ENCODE measurements at places on chromosomes 3 and 15.

GRCh38 chr3:151232991-151233390, 30.0 kb upstream of the GPR171 start:
- no peak for DNase-seq

- DNase-seq = no peak
Measured at GRCh38 chr3:130758624-130759369, 12.2 kb upstream of the PIK3R4 start.

DNA sequence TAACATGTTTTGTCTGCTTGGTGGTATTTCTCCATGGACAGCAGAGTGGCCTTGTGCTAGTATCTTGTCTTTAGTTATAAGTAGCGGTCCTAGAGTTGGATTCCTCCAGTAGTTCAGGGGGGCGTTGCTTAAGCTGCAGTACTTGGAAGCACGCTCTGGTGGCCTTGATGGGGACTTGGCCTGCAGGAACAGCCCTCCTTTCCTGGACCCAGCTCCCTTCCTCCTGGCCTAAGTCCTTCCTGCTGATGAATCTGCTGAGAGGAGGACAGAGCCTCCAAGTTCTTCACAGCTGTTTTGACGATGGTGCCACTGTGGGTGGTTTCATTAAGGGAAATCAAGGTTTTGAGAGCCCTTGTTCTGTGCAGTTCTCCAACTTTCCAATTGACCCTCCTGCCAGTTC, 38.6 kb upstream of the SEC22A start:
- no peak for DNase-seq

DNA sequence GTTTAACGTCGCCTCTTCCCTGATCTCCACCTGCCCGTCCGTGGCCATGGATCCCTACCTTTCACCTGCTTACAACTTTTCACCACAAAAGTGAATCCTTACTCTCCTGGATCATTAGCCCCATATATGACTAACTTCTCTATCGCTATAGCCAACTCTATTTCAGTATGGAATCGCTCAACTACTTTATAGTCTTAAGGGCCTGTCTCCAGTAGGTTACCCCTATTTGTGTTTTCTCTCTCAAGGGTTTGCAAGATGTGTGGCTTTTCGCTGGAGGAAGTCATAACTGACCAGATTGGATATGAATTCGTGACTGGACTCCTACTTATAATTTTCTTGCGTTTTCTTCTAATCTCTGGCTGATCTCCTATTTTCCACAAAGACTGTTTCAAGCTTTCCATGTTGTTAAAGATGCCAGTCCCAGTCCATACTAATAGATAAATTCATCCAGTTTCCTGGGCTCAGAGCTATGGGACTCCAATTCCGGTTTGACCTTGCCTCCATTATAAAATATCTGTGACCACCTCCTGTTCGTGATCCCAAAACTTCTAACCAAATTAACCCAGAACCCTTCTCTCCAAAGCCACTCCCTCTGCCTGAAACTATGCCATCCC, 1.3 kb upstream of the STAG1 start:
- no peak for DNase-seq

GRCh38 chr3:98398513-98398912, 8.0 kb downstream of the OR5K3 start:
- DNase-seq = no peak

DNA sequence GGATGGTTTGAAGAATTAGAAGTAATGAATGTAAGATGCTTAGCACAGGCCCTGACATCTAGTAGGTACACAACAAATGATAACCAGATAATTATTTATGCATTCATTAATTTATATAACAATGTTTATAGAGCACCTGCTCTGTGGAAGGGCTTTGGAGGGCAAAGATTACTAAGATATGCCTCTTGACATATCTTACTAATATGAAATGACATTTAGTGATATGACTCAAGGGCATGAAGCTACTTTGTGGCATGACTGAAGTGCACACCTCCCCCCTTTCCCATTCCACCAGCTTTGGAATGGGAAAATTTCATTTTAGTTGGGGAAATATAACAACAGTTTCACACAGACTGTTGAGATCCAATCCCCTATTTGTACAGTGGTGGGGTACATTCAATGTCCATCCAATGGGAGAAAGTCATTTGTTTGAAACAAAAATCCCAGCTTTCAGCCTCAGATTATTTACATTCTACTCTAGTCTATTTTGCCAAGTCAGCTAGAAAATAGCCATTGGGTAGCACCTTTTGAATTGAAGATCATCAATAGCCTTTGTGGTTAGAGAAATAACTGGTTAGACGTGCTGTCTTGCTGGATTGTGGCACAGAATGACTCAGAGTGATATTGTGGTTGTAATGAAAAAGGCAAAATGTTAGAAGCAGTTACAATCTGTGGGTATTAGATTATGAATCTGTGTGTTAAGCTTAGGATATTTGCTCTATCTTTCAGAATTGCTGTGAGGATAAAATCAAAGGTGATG, 72.9 kb downstream of the MOBP start:
- DNase-seq = no peak

GRCh38 chr3:159953325-159954085, 35.1 kb upstream of the IL12A start:
- no peak for DNase-seq

DNA sequence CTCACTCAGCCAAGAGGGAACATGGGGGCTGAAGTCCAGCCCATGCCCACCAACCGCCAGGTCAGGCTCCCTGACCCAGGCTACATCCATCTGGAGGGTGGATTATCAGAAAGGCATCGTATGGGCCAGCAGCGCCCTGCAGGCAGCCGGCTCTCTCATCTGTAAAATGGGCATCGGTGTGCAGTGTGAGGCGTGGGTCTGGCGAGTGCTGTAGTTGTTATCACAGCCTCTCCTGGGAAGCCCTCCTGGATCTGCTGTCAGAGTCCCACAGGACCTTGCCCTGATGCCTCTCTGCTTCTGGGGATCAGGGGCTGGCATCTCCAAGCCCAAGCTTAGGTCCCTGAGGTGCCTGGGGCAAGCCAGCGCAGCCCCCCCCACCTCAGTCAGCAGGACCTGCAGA, 27.4 kb downstream of the CFAP100 start:
- DNase-seq = no peak

DNA sequence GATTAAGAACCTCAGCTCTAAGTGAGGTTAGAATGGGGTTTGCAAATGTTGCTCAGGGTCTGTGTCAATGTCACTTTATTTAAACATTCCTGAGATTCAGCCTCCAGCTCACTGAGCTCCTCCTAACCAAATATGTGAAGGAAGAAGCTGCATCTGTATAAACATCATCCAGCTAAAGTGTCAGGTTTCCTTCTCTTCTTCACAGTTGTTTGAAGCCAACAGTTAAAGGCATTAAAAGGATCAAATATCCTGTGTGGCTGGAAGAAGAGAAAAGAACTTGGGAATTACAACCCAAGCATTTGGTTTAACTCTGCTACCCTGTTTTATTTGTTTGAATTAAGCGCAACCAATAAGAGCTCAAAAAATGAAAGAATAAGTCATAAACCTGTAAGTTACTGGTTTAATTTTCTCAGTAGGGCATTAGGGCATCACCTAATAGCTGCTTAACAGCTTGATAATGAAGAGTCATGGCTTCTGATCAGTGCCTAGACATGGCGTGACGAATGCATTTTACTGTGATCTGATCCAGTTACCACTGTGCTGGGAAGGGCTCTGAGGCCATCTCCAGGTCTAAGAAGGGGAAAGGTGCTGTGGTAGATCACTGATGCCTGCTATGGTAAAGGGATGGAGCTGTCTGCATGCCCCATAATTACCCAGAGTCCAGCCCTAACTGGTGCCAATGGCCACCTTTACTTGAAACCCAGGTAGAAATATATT, 165.7 kb upstream of the TSC22D2 start:
- DNase-seq = no peak

DNA sequence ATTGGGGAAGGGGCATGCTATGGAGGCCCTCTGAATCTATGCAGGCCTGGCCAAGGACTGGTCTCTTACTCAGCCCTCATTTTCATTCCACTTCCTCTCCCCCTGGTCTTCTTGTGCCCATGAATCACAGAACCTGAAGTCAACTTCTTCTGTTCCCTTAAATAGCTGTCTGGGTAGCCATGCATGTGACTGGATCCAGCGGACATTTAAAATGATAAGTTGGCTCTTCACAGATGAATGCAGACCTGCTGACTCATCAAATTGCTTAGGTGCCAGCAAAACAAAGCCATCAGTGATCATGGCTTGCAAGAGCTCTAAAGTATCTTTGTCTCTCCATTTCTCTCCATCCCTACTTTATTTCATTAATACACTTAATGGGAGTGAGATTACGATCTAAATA, 90.1 kb upstream of the CADPS start:
- DNase-seq = no peak

DNA sequence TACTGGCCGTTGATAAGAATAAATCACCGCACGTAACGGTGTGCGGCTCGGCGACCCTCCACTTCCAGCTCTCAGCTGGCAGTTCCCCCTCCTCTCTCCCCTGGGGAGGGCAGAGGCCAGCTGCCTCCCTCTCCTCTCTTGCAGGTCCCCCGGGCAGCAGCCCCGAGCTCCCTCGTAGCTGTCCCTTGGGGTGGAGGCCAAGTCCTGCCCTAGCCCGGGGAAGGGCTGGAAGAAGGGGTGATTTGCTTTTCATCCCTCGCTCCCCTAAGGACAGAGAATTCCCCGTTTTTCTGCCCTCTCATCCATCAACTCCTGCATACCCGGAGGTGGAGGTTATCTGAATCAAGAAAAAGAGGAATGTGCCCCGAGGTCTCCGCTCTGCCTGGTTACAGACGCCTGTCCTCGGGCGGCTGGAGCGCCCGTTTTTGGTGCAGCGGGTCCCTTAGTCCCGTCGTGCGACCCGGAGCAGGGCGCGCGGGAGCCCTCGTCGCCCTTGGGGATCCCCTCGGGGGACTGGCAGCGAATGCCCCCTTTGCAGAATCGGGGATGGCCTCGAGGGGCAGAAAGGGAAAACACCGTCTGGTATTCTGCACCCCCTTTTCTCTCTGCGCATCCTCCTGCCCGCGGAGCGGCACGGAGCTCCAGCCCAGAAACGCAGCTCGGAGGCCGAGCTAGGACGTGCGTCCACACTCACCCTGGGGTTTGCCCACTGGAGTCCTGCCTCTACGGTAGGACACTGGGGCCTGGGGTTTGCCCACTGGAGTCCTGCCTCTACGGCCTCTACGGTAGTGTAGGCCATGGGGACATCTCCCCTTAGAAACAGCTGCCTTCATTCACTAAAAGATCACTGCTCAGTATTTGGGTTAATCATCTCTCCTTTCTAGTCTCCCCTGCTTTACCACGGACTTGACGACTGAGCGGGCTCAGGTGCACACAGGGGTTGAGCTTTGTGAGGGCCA, 2.2 kb downstream of the PTPRG start:
- DNase-seq = no peak

GRCh38 chr15:40873694-40874561, at the start of gene RHOV:
Gene RHOV (minus strand): TSS chr15:40874234. CDS start chr15:40874139, 95 bp downstream.
- peak; percentile 24 for DNase-seq

DNA sequence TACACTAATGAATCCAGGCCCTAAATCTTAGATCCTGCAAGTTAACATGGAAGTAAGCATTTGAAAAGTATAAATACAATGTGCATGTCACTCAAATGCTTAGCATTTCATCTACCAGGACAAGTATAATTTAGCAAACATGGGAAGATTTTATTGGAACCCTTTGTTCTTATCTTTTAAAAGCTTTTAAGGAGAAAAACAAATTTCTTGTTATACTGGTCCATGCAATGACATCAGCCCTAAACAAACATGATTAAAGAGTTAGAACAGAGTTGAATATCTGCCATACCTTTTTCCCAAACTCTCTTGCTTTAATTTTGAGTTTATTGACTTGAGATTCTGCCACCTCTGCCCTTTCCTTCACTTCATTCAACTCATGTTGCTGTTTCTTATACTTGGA, 87.0 kb downstream of the HHLA2 start:
- no peak for DNase-seq

- DNase-seq = no peak
Measured at GRCh38 chr15:96959501-96959900, 629.0 kb downstream of the NR2F2 start.

DNA sequence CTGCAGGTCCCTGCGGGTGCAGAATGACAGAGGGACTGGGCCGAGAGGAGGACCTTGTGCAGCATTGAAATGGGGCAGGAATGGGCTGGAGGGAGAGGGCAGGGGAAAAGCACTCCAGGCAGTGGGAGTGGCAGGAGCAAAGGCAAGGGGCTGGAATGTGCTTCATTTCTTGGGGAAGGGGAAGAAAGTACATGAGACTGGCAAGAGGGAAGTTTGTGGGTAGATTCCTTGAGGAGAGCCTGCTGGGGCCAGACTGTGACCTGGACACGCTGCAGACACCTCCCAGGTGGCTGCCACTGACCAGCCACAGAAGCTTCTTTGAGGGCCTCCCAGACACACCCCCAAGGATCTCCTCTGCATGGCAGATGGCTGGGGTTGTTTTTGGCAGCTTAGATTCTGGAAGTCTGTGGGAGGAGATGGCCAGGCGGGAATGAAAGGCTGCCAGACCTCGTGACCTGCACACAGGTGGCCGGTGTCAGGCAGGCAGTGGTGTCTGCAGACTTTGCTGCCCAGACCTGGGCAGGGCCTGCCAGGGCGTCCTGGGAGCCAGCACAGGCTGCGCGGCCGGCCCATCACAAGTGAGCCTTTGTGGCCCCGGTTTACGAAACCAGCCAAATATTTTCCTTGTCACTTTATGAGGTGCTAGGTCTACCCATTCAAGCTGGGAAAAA, 53.1 kb downstream of the SPSB4 start:
- no peak for DNase-seq

DNA sequence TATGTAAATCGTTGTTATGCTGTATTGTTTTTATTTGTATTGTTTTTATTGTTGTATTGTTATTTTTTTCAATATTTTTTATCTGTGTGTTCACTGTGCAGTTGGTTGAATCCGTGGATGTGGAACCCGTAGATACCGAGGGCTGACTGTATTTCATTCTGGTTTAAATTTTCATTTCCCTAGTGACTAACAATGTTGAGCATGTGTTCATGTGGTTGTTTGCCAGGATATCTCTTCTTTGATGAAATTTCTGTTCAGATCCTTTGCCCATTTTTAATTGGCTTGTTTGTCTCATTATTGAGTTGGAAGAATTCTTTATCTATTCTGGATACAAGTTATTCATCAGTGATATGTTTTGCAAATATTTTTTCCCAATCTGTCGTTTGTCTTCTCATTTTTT, 29.7 kb downstream of the STOML1 start:
- no peak for DNase-seq

GRCh38 chr3:108959017-108959416, 5.3 kb upstream of the GUCA1C start:
- no peak for DNase-seq

DNA sequence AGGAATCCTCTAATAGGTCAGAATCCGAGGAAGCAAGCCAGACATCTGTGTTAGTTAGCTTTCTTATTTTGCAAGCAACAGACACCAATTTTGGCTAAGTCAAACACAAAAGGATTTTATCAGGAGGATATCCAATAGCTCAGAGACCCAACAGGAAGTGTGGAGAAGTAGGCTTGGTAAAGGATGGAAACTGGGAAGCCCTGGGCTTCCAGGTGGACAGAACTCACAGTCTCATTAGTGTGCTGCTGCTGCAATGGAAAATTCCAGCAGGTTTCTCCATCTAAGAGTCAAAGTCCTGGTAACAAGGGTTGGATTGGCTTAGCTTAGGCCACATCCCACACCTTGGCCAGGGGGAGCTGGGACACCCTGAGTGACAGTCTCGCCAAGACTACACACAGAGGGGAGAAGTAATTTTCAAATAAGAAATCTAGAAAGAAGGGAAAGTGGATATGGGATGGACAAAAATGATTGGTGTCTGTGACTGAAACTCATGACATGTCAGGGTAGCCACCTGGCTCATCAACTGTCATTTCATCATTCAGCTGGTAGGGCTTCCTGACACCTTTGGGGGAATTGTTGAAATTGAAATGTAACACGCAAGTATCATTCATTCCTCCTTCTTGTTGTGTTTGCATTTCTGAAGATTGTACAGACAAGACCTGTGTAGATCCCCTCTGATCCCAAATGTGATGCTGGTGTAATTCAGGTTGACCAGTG, 158.6 kb downstream of the THSD4 start:
- no peak for DNase-seq

- DNase-seq = no peak
Measured at GRCh38 chr15:34737477-34737876, 17.3 kb downstream of the GJD2 start.
